NCI-H510A treated with DMSO at 0.1 percent for 48 hours (cell line): ENCODE measurements at places on chromosomes 16 and 17.

DNA sequence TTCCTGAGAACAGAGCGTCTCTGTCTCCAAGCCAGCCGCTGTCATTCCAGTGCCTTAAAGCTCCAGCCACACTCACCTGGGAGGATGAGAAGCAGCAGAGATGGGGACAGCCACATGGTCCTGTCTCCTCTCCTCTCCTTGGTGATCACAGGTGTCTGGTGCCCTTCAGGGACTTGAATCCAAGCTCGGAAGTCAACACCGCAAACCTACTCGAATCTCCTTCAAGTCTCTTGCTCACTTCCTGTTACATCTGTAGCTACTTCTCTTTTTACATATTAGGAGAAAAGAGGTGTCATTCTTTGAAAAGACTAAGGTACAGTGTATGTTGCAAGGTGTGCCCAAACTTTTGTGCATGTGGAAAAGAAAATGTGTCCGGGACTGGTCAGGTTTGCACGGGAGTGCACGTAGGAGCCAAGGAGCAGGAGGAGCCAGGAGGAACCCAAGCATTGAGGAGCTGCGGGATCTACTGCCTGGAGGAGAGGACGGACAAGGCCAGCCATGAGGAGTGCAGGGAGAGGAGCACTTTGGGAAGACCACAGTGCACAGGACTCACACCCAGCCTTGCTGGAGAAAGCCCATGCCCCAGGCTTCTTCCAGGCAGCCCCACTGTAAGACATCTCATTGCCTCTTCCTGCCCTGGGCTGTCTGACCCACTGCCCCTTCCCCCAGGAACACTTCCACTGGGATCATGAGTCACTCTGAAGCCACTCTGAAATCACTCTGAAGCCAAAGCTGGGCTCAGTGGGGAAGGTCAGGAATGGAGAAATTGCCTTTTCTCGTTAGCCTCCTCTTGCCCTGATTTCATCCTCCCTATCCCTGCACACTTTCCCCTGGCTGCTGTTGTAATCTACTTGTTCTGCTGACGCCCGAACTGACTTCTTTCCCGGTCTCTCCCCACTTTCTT lies at the start of gene CD300LD:
Gene CD300LD, minus strand, starts transcription at position 197 of the 904 bp plus-strand sequence. Its CDS starts 81 bp downstream, at position 116.
- DNase-seq: no peak

GRCh38 chr17:29614349-29615047 lies 8.2 kb downstream of the CORO6 start:
- DNase-seq: no peak

DNA sequence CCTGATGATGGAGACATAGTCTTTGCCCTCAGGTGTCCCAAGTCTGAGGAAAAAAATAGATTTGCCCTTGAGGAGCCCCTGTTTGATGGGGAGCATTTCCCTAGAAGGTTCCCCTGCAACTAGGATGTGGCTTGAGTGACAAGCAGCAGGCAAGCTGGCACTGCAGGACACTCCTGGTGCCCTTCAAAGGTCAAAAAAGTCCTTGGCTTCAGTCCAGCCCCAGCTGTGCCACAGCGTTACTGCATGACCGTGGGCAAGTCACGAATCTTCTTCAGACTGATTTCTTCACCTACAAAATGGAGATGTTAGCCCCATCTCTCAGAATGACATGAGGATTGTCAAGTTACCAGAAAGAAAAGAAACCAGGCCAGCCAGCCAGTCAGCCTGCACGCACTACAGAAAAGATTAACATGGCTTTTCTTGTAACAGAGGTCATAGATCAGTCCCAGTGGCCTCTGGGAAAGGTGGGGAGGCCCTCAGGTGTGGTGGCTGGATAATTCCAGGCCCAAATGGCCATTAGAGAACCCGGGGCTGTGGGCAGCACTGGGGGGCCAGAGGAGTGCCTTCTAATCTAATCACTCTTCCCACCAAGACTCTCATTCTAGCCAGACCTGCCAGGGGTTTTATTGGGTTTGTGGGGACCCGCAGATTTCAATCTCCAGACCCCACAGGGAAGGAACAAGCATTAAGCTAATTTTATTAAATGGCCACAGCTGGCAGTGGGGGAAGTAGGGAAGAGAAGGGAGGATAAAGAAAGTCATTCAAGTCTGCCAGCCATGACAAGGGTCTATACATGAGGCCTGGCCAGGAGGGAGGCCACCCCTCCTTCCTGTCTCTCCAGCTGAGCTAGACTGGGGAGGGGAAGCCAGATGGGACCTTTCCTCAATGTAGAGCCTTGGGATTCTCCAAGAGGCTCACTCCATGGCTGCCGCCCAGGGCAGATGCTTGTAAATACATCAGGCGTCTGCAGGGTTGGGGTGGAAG lies 9.7 kb upstream of the KIF18B start:
- no peak for DNase-seq

GRCh38 chr16:5502944-5503343 lies 405.3 kb upstream of the EEF2KMT start:
- no peak for DNase-seq

DNA sequence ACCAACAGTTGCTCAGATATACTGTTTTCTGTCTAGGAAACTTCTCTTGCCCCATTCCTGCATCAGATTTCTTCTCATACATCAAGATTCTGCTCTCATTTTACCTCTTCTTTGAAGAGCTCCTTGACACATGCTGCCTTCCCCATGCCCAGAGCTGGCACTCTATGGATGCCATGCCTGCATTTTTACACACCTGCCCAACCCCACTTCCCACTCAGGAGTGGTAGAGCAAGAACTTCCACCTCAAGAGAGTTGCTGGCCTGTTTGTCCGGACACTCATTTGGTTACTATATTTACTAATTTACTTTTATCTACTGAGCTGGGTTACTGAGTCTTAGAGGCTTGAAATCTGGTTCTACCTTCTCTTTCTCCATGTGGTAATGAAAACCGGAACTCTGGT lies 98.3 kb upstream of the HLF start:
- no peak for DNase-seq

DNA sequence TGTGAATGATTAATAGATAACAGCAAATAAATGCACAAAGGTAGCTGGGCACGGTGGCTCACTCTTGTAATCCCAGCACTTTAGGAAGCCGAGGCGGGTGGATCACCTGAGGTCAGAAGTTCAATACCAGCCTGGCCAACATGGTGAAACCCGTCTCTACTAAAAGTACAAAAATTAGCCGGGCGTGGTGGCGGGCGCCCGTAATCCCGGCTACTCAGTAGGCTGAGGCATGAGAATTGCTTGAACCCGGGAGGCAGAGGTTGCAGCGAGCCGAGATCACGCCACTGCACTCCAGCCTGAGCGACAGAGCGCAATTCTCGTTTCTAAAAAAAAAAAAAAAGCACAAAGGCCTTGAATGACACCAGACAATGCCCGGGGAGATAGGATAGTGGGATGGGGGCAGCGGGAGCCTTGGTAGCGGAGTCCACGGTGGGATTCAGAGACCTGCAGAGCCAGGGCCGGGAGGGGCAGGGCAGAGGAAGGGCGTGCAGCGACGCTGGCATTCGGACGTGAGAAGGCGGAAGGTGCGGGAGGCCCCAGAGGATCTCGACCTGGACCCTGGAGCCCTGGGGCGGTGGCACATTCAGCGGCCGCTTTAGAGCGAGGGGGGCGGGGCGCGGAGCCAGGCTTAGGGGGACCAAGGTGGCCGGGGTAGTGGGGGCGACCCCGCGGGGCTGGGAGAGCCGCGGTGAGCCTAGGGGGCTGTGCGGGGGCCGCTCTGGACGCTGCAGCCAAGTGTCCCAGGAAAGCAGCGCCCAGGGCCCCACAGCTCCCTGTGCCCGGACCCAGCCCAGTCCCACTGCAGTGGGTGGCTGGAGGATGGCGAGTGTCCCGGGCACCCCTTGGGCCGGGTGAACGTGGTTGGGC lies 999 bp upstream of the FLYWCH2 start:
- DNase-seq: no peak

- peak; percentile 38 for DNase-seq
Measured at GRCh38 chr17:78735832-78736525, 46.1 kb downstream of the CYTH1 start.

- DNase-seq: no peak
Measured at GRCh38 chr17:50354776-50355175, 8.8 kb downstream of the XYLT2 start.

- DNase-seq: peak; percentile 87
Measured at GRCh38 chr17:60435244-60436167, 13.2 kb downstream of the CHCT1 start.

- DNase-seq: no peak
Measured at GRCh38 chr16:72987480-72987901, 60.4 kb downstream of the ZFHX3 start.

GRCh38 chr17:21119247-21119918 lies 7.4 kb upstream of the DHRS7B start:
- DNase-seq: peak; percentile 88

DNA sequence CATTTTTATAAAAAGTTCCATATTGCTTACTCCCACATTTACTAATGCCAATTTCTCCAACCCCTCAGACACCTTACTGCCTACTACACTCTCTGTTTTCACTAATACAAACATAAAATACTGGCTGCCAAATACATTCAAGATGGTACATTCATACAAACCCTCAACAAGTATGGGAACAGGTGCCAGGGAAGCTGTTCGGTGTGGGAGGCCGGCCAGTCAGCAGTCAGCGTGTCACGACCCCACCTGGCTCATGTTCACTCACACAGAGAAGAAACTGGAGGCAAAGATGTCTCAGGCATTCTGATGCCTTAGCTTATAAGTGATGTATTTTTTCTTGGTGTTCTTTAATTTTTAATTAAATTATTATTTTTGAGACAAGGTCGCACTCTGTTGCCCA lies 42.4 kb upstream of the TRAP1 start:
- no peak for DNase-seq

GRCh38 chr17:13127921-13128602 lies 110.2 kb upstream of the ELAC2 start:
- no peak for DNase-seq

GRCh38 chr16:86577314-86577971 lies 906 bp upstream of the FOXL1 start:
- no peak for DNase-seq

DNA sequence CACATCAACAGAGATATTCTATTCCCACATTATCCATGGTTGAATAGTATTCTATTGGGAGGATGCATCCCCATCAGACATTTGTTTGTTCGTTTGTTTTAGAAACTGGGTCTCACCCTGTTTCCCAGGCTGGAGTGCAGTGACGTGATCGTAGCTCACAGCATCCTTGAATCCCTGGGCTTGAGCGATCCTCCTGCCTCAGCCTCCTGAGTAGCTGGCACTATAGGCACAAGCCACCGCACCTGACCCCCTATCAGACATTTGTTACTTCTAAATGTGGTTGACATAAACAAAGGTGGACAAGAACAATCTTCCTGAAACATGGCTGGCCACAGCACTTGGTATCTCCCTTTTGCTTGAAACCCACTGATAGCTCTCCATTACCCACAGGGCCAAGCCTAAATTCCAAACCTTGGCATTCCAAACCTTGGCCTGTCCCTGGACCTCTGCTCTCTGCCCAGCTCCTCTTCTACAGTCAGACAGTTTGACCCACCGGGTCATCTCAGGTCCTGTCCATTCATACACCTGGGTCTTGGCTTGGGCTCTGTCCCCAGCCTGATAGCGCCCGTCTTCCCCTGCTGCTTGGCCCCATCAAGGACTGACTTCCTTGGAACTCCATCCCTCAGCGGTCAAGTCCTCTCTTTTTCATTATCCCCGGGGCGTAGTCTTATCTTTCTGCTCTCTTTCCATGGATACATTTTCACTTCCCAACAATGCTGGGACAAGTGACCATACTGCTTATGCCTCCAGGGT lies 1.5 kb upstream of the PRR29 start:
- DNase-seq: no peak

DNA sequence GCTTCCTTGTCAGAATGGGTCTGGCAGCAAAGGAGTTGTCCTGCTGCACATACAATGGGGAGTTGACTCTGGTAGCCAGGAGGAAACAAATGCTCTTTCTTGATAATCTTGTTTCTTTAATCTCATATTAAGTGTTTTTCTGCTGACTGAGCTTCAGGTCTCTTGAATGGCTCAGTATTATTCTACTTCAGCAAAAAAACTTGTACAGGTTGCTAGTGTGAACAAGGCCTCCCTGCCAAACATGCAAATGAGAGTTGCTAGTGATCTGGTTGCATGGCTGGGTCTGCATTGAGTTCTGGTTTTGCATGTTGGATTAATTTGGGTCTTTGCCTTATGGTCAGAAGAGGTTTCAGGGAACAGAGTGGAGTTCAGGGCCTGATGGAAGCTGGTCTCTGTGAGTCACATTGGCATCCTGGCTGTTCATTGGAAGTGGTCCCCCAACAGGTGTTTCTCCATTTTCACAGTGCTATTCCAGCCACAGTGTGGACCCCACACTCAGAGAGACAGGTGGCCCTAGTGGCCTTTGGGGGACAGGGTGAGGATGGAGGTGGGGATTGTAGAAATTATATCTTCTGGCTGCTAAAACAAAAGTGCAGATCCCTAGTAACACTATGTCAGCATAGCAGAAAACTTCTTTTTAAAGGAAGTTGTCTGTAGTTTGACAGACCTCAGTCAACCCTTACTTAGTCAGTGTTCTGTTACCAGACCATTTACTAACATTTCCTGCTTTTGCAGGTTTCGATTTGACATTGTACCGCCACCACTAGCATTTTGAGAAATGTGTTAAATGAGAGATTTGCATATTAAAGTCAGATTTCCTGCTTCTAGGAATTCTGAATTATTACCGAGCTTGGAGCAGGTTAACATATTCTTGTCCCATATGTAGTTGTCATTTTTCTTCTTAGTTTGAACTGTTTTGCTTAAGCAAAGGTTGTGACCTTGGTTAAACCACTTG lies 47.1 kb downstream of the EPN2 start:
- DNase-seq: no peak
